SW 1271 (cell line): ENCODE measurements at places on chromosomes 16 and 17.

GRCh38 chr17:8152112-8152775, at the start of gene PER1:
Gene PER1, minus strand, starts transcription at chr17:8152404. Its CDS starts 1,698 bp downstream, at chr17:8150706.
- peak; percentile 65 for DNase-seq

DNA sequence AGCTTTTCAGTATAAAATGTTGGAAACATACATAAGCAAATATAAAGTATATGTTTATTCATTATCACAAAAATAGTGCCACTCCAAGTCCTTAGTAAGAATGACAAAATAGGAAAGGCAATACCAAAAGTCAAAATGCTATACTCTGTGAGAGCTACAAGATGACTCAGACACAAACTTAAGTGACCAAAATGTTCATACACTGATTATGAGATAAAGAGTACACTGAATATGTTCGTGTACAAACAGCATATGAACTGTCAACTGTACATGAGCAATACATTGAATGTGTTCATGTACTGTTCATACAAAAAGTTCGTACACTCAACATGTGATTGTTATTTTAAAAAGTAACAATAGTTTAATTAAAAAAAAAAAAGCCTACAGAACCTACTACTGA, 103.3 kb downstream of the CA4 start:
- DNase-seq, result no peak

DNA sequence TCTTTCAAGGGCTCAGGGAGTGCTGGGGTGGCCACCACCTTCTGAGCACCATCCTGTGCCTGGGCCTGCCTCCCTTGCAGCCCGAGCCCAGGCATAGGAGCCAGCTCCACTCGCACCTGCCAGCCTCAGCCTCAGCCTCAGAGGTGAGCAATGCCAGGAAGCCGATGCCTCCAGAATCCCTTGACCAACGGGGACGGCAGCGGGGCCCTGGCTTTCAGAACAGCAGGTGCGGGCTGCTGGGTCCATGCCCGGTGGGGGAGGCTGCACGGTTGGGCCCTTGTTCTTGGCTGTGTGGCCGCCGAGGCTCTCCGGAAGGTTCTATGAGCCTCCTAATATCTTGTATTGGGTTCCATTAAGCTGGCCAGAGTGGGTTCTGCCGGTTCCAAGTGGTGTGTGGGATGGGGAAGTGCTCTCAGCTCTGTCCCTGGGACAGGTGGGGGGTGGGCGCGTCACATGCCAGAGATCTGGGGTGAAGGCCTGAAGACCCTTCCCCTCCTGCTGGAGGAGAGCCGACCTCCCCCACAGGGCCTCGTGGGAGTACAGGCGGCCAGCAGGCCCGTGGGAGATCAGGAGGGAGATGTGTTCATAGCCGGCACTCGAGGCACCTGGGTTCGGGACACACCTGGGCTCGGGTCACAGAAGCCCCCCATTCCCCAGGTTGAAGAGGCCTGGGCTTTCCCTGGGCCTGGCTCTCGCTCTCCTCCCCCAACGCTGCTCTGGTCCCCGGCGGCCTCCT, 27.0 kb downstream of the NPTX1 start:
- no peak for DNase-seq

GRCh38 chr17:11467639-11468038, 130.6 kb upstream of the DNAH9 start:
- no peak for DNase-seq

DNA sequence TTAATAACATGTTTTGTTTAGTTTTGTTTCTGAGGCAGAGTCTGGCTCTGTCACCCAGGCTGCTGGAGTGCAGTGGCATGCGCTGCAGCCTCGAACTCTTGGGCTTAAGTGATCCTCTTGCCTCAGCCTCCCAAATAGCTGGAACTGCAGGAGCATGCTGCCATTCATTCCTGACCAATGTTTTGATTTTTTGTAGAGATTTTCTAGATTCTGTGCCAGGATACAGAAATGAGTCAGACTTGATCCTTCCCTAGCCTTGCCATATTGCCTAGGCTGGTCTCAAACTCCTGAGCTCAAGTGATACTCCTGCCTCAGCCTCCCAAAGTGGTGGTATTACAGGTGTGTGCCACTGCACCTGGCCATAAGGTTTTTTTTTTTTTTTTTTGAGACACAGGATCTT, 17.7 kb downstream of the TAOK1 start:
- no peak for DNase-seq

DNA sequence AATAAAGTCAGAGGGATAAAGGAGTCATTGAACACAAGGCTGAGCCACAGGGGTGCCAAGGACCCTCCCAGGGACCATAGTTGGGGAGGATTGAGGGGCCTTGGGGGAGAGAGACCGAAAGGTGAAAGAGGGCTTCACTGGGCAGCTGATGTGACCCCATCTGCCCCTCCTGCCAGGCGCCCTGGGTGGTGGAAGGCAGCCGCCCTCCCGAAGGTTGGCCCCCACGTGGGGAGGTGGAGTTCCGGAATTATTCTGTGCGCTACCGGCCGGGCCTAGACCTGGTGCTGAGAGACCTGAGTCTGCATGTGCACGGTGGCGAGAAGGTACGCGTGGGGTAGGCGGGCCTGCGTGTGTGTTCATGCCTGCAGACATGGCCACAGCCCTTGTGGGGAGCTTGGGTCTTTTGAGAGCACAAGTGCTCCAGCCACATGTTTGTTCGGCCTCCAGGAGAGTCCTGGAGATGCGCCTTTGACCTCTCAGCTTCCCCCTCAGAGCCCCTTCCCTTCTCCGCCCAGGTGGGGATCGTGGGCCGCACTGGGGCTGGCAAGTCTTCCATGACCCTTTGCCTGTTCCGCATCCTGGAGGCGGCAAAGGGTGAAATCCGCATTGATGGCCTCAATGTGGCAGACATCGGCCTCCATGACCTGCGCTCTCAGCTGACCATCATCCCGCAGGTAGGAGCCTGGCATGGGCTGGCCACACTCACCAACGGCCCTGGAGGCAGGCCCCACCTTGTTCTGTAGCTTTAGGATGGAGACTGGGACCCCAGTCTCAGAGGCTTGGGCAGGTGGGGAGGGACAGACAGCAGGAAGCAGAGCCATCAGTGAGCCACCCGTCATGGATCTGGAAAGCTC, 24.1 kb downstream of the ANKRD40 start:
- DNase-seq, result no peak

- DNase-seq, result peak; percentile 49
These were observed 9.0 kb upstream of the CDH5 start for GRCh38 chr16:66357523-66357928.

DNA sequence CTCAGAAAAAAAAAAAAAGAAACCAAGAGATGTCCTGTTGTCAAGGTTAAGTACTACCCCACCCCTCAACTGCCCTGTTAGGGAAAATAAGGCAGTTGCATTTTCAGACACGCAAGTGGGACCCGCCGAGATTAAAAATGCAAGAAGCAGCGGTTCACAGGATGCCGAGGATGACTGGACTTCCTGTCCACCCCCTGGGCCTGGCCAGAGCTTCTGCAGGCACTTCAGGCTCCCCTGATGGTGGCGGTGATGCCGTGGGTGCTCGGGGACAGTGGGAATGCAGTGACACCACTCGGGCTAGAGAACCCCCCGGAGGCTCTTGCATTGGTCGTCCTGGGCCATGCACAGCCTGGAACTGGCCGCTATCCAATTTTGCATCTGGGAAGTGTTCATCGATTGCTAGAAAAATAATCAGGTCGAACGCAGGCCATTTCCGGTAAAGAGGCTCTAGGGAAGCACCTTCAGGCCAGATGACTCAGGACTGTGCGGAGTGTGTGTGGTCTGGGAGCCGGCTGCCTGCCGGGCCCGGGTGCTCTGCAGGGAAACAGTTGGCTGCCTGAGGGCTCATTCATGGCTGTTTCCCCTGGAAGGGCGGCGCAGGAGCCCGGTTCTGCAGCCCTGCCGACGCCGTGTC, 13.4 kb upstream of the CRISPLD2 start:
- DNase-seq, result peak; percentile 63

DNA sequence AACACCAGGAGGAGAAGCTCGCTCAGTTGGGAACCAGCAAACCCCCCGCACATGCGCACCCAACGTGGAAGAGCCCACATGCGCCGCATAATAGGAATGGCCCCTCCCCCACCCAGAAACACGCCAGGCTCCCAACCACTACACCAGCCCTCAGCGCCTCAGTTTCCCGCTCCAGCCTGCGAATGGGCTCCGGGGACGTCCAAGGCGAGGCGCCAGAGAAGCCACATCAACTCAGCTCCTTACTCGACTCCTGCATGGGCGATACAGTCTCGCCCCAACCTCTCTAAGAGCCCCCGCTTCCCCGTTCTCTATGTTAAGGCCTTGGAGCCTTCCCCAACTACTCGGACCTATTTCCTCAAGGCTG, 504 bp downstream of the SRSF1 start:
- DNase-seq, result peak; percentile 51

GRCh38 chr17:59725691-59726090, 18.2 kb downstream of the VMP1 start:
- DNase-seq, result no peak

- DNase-seq, result peak; percentile 18
These were observed 5.9 kb downstream of the PAM16 start for GRCh38 chr16:4344983-4345835.

DNA sequence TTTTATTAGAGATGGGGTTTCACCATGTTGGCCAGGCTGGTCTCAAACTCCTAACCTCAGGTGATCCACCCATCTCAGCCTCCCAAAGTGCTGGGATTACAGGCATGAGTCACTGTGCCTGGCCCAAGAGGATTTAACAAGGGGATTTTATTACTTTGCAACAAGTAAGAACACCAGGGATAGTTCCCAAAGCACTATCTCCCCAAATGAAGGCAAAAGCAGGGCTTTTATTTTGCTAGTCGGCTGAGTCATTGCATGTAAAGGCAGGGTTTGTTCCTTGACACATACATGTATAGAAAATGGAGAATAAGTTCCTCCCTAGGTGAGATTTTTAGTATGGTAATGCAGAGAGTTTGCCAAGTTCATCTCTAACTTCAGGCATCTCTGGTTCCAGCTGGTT, 24.0 kb downstream of the REXO5 start:
- no peak for DNase-seq

GRCh38 chr17:6096201-6097004, 26.2 kb downstream of the WSCD1 start:
- no peak for DNase-seq

- no peak for DNase-seq
These were observed 2.3 kb downstream of the SLC5A11 start for GRCh38 chr16:24848065-24848464.

GRCh38 chr17:76593384-76593826, 7.7 kb upstream of the ST6GALNAC2 start:
- no peak for DNase-seq

- DNase-seq, result no peak
These were observed 32.1 kb downstream of the CTCF start for GRCh38 chr16:67594256-67594915.

DNA sequence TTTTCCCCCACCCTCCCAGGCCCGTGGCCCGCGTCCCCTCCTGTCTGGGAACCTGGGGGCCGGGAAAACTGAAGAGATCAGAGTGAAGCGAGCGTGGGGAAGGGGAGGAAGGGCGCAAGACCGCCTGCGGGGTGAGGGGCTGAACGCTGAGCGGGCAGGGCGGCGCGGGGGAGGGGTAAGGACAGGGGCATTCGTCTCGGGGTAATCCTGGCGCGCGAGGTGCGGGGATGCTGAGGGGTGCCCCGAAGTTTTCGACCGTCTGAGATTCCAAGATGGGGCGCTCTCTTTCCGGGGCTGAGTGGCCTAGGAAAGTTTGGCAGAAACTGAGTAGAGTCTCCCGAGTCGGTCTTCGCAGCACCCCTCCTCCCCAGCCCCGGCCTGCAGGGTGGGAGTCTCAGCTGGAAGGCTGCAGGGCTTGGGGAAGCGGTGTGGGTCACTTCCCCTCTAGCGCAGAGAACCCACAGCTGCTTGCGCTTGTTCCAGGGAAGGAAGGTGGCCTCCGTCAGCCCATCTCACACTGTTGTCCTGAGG, 555 bp downstream of the TTYH2 start:
- no peak for DNase-seq

DNA sequence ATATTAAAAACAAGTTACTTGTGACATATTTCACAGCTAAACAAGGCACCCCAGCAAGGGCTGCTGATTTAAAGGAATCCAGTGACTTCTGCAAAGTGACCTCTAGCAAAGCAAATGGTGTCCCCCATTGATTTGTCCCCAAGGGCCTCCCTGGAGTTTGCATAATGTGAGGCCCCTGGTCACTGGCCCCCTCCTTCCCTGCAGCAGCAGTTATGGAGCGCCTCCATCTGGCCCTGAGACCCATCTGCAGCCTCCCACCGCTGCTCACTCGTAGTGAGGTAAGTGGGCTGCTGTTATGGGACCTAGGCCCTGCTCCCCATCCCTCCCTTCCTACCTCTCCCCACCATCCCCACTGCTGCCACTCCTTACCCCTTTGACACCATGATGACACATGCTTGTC, 19.6 kb upstream of the EEF2K start:
- DNase-seq, result peak; percentile 8

GRCh38 chr17:28717578-28718332, at the start of gene RAB34:
Gene RAB34, minus strand, starts transcription at chr17:28717868. Its CDS starts 602 bp downstream, at chr17:28717266.
- peak; percentile 62 for DNase-seq

DNA sequence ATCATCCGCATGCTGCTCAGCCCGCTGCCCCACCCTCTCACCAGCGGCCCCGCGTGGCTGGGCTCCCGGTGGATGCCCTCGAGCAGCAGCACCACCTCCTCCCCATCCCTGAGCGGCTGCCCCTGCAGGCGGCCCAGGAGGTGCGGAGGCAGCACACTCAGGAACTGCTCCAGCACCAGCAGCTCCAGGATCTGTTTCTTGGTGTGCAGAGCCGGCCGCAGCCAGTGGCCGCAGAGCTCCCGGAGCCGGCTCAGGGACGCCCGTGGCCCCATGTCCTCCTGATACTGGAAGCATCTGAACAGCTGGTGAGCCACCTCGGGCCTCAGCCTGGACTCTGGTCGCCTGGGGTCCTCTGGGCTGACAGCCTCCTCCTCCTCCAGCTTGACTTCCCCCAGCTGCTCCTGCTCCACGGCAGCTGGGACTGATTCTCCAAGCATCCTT, 6.6 kb downstream of the ZSCAN10 start:
- no peak for DNase-seq

GRCh38 chr17:73706858-73707257, 62.6 kb upstream of the SDK2 start:
- DNase-seq, result no peak

DNA sequence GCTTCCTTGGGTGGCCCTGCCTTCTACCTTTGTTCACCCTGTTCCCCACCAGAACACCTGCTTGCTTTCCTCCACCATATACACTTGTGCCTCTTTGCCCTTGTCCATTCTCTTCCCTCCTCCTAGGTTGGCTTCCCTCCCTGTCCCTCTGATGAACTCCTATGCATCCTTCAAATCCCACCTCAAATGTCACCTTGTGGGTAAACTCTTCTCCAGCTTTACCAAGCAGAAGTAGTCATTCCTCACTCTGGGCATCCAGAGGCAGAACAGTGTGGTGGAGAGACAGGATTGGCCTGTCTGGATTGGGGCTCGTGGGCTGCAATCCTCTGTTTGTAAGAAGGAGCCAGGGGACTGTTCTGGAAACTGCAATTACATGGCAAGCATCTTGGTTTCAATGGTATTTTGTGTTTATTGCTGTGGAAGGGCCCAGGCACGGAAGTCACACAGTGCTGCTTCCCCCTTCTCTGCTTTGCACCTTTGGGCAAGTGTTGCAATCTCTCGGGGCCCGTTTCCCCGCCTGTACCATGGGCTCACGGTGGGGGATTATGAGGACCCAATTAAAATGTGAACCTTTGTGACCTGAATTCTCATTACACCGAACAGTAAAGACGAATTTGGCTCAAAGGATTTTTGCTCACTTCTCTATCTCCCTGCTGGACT, 21.9 kb upstream of the NXPH3 start:
- DNase-seq, result no peak

GRCh38 chr17:42518046-42518754, 17.8 kb upstream of the NAGLU start:
- peak; percentile 85 for DNase-seq
